Ureter (tissue), 1 donor: ENCODE measurements at places on chromosomes 13 and 19. TPM values are rescaled to one million over a fixed set of nuclear protein-coding genes. Genes with fewer than 3 reads are reported as not detected.

ZNF416 gene
- 8.6 TPM for total RNA-seq

LPAR6 gene
- total RNA-seq = 38.4 TPM

GSX1 gene
- total RNA-seq = not detected

ZNF835 gene
- 3.9 TPM for total RNA-seq

- no peak for DNase-seq
Measured at GRCh38 chr13:93233997-93234416, 7.4 kb downstream of the GPC6 start.

CEACAM7 gene
- 0.36 TPM for total RNA-seq

GRCh38 chr13:73480779-73481559 lies 422.2 kb downstream of the KLF5 start:
- no peak for DNase-seq
